ENCODE measurements at places on chromosomes 11 and 22.

GRCh38 chr22:21055880-21056319, 10.2 kb downstream of the LRRC74B start:
- DNase-seq = no peak

DNA sequence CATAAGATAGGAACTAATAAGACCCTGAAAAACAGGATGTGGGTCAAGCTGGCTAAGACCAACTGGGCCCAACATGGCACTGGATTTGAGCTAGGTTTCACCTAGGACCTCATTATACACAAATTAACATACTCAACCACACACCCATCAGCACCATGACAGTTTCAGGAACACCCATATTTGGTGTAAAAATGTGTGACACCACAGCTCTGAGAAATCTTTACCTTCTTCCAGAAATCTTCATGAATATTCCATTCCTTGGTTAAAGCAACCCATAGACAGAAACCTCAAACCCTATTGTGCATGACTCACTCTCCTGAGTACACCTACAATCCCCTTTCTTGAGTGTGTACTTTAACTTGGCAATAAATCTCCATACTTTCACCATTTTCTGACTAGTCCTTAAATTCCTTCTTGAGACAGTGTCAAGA, 378.8 kb downstream of the DYNC2H1 start:
- no peak for DNase-seq

DNA sequence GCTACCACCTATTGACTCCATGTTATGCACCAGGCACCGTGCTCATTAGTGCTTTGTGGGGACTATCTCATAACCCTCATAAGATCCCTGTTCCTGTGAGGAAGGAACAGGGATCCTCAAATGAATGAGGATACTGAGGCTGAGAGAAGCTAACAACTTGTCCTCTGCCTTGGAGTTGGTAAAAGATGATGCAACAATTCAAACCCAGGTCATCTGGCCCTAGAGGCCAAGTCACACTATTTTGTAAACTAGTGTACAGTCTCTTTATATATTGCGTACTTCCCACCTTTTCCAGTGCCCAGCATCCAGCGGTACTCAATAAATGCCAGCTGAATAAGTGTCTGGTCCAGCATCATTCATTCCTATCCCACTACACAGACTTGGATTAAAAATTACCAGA, 92.6 kb downstream of the RCN1 start:
- DNase-seq = no peak

GRCh38 chr22:21829523-21829922, 37.9 kb downstream of the MAPK1 start:
- no peak for DNase-seq

GRCh38 chr11:47489395-47489755, 40.4 kb upstream of the RAPSN start:
- no peak for DNase-seq

GRCh38 chr11:126082251-126083109, 19.8 kb upstream of the CDON start:
- DNase-seq = no peak

All from SK-N-SH (cell line).